ENCODE measurements at places on chromosomes 2 and 18. TPM values are rescaled to one million over a fixed set of nuclear protein-coding genes. Genes with fewer than 3 reads are reported as not detected.

CCDC85A gene
- not detected for total RNA-seq

DCDC2C gene
- not detected for total RNA-seq

EMX1 gene
- not detected for total RNA-seq

ELOA2 gene
- not detected for total RNA-seq

SERPINB13 gene
- 12.4 TPM for total RNA-seq

FBXO48 gene
- 1.6 TPM for total RNA-seq

DAPL1 gene
- 3.3 TPM for total RNA-seq

HOXD4 gene
- total RNA-seq, result not detected

AOX1 gene
- 75.3 TPM for total RNA-seq

IL1RN gene
- 1.0 TPM for total RNA-seq

UCN gene
- total RNA-seq, result 0.33 TPM

SLC23A3 gene
- total RNA-seq, result 2.5 TPM

SLC39A6 gene
- total RNA-seq, result 255 TPM

CIB4 gene
- not detected for total RNA-seq

MYCN gene
- 0.50 TPM for total RNA-seq

DNA sequence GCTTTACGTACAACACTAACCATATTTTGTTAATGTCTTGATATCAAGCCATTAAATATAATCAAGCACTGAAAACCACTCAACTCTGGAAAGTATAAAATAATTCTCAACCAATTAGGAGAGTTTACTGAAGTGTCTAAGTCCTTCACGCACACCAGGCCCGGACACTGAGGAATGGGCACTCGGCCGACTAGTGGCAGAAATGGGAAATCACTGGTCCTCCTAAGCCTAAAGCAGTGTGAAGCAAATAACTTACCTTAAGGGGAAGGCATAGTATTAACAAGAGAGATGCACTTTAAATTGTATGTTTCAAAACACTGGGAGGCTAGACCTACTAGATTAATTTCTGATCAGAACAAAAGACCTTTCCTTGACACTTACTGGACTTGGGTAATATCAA lies 45.7 kb downstream of the FAM210A start:
- DNase-seq, result no peak

- no peak for DNase-seq
Observed at GRCh38 chr2:118945881-118946280, 3.9 kb downstream of the MARCO start.

DNA sequence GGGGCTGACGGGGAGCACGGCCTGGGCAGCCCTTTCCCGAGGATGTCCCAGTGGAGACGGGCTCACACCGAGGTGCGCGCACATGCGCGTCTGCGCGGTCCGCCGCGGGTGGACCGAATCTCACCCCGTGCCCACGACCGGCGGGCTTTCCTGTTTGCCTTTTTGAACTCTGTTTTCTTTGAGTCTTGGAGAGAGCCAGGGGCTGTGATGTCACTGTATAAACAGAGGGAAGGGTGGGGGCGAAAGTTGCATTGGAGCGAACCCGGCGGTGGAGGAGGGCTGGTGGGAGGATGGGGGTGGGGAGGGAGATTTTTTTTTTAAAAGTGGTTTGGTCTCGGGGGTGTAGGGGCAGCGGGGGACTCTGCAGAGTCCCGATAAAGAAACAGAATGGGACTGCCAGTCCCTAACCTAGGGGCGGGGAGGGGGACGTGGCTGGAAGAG lies 141.2 kb upstream of the CTAGE1 start:
- DNase-seq, result peak; percentile 59

GRCh38 chr18:74266161-74266560 lies 25.6 kb downstream of the CYB5A start:
- DNase-seq, result peak; percentile 7

DNA sequence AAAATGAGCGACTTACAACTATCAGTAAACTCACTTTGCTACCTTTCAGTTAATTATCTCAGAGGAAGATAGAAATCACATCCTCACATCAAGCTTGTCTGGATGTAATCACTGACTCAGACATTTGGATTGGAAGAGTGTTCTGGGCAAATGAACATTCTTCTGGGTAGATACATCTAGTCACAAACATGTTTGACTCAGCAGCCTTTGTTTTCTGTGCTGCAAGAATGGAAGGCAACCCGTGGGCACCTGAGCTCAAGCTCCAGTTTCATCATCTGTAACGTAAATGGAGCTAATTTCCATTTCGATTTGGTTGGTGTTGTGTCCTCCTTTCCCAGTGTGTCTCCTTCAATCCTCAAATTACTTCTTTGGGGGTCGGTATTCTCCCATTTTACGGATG lies 58.5 kb downstream of the ACAA2 start:
- DNase-seq, result peak; percentile 79

- DNase-seq, result no peak
Observed at GRCh38 chr2:113776949-113777348, 20.5 kb upstream of the SLC35F5 start.

- DNase-seq, result no peak
Observed at GRCh38 chr2:144146076-144146475, 373.8 kb downstream of the ZEB2 start.

GRCh38 chr18:2588666-2589344 lies 17.4 kb downstream of the NDC80 start:
- no peak for DNase-seq

DNA sequence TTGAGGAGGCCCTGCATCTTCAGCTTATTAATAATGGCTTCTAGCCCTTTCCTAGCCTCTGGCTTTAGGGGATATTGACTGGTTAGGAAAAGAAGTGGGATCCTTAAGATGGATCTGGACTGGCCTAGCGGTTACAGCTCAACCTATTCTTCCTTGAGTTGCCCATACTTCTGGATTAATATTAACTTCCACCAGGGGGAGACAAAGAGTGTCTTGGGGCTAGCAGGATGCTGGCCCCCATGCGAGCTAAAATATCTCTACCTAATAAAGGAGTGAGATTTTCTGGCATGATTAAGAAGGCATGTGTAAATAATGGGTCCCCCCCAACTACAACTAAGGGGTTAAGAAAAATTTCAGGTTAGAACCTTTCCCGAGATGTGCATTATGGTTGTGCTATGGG lies 23.2 kb upstream of the PLA2R1 start:
- peak; percentile 14 for DNase-seq

GRCh38 chr2:49798570-49798969 lies 644.3 kb upstream of the FSHR start:
- no peak for DNase-seq

- DNase-seq, result no peak
Observed at GRCh38 chr2:160538559-160539355, 45.1 kb upstream of the RBMS1 start.

DNA sequence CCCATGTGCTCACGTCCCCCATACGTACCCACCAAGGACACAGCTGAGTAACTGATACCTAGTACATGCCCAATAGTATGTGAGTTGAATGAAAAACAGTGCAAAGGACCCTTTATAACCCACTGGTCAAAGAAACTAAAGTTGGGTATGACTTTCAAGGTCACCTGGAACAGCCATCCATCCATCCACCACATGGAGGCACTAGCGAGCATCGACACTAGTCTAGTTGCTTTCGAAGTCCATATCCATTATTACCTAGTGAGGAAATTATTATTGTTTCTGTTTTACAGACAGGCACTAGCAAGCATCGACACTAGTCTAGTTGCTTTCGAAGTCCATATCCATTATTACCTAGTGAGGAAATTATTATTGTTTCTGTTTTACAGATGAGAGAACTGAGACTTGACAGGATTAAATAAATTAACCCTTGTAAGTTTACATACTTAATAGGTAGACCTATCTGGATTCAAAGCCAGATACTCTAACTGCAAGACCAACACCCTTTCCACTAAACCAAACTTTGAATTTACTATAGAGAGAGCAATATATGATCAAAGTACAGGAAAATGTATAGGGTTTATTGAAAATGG lies 233.7 kb downstream of the METTL4 start:
- DNase-seq, result peak; percentile 15

DNA sequence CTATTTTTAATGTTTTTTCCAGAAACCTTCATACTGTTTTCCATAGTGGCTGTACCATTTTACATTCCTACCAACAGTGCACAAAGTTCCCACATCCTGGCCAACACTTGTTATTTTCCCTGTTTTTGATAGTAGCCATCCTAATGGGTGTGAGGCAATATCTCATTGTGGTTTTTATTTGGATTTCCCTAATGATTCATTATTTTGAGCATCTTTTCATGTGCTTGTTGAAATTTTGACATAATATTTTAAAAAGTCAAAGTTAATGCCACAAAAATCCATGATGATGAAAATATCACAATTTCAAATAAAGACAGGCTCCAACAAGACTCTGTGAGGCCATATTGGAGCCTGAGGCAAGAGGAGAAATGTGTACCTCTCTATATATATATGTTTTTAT lies 50.2 kb downstream of the VWA3B start:
- DNase-seq, result peak; percentile 38

- no peak for DNase-seq
Observed at GRCh38 chr2:34848691-34849090, 1249.6 kb upstream of the FAM98A start.

DNA sequence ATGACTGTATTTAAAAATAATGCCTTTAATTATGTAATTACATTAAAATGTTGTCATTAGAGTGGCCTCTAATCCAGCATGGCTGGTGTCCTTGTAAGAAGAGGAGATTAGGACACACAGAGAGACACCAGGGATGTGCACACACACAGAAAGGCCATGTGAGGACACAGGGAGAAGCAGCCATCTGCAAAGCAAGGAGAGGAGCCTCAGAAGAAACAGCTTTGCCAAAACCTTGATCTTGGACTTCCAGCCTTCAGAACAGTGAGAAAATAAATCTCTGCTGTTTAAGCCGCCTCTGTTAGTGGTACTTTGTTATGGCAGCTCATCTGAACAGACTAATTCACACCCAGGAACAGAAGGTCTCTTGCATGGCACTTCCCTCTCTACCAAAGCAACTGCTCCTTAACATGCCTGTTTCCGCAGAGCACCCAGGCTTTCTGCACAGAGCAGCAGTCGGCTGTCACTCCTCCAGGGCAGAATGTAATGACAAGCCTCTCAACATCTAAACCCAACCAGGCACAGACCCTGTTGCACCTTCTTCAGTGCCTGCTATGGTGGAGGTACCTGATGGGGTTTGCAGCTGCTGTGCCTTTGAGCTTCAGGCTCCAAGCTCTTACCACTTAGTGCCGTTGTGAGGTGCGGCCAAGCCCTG lies 377.7 kb downstream of the TDRD15 start:
- no peak for DNase-seq

- peak; percentile 21 for DNase-seq
Observed at GRCh38 chr2:145736871-145737270, 1217.0 kb upstream of the ZEB2 start.
